ENCODE measurements at places on chromosomes 2 and 18.

- DNase-seq = peak; percentile 27
Observed at GRCh38 chr2:170088776-170089175, 89.2 kb upstream of the MYO3B start.

DNA sequence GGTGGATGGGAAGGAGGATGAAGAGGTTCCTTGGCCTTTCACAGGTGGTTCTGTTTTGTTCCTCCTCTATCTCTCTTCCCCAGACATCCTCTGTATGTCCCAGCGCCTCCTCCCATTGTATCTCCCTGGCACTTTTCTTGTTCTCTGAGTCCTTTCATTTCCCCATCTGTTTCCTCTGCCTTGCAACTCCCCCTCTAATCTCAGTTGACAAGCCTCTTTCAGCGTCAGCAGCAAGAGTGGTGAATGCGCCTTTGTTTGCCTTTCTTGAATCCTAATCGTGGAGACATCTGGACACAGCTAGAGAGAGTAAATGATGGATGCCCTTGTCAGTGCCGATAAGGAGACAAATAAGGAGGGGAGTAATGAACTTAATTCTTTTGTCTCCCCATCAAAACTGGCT is 167.0 kb downstream of the NDUFA10 start:
- DNase-seq = no peak

DNA sequence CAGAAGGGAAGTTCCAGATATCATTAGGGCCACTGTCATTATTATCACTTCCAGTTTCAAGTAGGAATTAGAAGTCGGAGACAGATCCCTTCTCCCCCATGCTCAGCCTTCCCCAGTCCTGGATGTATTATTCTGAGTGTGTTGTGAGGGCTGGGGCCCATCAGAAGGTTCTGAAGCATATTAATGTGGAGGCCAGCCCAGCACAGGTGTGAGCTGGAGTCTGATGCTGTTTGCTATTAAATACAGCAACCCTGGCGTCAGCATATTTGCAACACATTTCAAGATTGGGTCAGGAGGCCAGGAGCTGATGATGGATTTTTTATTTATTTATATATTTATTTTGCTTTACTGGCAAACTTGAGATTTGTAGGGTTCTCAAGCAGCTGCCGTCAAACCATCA is 195.2 kb downstream of the NRP2 start:
- no peak for DNase-seq

DNA sequence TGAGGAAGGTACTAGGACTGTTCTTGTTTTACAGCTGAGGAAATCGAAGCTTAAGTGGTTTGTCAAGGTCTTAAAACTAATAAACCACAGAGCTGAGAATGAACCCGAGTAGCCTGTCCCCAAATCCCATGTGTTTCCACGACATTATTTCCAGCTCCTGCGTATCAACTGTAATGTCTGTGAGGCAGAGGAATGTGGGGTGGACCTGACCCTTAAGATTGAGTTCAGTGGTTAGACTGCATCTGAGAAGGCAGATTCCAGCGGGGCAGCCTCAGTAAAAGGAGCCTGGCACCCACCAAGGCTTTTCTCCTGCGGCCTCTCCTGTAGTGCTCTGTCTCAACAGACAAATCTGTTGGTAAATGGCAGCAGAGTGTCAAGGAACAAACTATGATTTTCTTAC is 81.9 kb upstream of the TMEM178A start:
- DNase-seq = peak; percentile 24

DNA sequence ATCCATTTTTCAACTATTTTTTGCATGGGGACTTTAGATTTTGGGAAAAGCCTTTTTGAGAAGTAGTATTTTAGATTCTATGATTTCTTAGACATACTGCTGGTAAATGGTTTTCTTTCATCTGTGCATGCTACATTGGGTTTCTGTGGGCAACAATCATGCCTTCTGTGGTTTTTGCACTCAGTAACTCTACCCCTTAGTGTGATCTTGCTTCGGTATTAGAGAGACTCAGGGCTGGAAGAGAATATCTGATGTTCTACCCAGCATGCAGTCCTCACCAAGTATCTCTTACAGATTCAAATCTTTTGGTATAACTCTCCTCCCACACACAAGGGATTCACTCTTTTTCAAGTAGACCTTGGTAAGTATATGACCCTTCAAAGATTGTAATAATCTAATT is 183.0 kb downstream of the PMAIP1 start:
- DNase-seq = no peak

DNA sequence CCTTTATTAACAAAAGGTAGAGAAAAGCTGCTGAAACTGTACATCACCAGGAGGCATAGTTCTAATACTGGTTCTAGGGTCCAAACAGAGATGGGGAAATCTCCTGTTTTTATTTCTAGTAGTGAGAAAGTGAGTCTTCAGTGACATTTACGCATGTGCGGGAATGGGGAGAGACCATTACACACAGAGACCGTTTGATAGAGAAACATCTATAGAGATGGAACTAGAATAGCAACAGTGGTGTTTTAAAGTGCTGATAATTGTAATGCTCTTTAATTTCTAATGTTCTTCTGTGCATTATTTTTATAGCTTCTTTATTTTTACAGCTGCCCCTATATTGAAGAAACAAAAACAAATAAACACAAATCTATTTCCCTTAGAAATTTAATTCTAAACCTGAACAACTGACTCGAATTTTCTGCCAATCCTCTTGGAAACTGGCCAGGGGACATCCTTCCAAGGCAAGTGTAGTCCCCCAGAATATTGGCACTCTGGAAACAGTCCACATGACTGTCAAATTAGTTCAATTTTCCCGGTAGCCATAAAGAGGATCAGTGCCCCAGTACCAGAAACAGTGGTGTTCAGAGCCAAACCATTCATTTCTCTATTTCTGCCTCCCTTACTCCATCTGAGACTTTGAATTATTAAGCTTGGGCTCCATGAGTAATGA is 260.9 kb downstream of the ICOS start:
- DNase-seq = no peak

GRCh38 chr2:118029025-118029424 is 15.2 kb upstream of the CCDC93 start:
- DNase-seq = no peak

DNA sequence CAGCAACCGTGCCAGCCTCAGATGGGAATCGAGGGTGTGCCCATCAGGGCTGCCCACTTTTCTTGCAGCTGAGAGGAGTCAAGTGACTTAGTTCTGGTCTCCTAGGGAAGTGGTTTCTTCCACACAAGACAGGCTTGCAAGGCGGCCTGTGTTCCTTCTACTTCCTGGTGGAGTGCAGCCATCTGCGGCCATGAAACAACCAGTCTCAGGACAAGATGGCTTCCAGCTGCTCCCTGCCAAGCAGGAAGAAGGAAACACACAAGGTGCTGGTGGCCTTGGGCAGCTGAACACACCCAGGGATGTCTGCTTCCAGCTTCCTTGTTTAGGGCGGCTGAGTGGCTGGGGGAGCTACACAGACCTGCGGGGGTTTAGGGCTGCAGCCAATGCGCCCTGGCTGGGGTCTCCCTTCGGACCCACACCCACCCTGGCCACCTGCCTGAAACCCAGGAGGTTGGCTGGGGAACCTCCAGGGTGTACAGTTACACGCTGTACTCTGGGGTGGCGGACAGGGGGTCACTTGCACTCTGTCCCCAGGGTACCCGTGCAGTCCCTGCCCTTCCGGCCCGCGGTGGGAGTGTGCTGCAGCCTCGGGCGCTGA is 34.7 kb downstream of the PTPN18 start:
- no peak for DNase-seq

- no peak for DNase-seq
Observed at GRCh38 chr2:223859070-223859469, 21.7 kb upstream of the AP1S3 start.

GRCh38 chr2:120869036-120869729 is 133.5 kb downstream of the GLI2 start:
- DNase-seq = no peak

DNA sequence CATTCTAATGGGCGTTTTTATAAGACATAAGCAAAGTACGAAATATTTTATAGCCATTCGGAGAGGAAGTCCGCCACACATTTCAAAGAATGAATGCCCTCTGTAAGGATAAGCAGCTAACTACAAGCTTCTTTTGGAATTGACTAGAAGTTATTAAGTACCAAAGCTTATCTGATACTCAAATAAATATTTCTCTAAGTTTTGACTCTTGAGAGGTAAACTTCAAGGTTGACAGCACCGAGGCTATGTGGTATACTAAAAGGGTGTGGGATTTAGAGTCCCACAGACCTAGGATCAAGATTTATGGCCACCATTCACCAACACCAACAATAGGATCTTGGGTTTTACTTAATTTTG is 48.1 kb upstream of the MSH2 start:
- no peak for DNase-seq
